ENCODE measurements at places on chromosomes 1 and 21.

DNA sequence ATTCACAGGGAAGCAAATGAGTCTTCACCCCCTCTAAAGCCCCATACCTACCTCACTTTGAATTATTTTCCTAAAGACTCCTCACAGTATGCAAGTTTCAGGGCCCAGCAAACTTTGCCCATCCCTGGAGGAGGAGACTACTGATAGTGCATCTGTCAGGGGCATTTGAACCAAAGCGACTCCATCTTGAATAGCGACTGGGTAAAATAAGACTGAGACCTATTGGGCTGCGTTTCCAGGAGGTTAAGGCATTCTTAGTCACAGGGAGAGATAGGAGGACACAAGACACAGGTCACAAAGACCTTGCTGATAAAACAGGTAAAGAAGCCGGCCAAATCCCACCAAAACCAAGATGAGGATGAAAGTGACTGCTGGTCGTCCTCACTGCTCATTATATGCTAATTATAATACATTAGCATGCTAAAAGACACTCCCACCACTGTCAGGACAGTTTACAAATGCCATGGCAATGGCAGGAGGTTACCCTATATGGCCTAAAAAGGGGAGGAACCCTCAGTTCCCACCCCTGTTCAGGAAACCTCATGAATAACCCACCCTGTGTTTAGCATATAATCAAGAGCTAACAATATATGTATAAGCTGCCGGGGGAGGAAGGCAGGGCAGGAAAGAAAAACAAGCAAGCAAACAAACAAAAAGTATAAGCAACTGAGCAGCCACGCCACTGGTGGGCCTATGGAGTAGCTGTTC is 3.3 kb upstream of the PKNOX1 start:
- no peak for ATAC-seq

GRCh38 chr1:116732726-116733125 is 21.5 kb upstream of the CD2 start:
- ATAC-seq: no peak

DNA sequence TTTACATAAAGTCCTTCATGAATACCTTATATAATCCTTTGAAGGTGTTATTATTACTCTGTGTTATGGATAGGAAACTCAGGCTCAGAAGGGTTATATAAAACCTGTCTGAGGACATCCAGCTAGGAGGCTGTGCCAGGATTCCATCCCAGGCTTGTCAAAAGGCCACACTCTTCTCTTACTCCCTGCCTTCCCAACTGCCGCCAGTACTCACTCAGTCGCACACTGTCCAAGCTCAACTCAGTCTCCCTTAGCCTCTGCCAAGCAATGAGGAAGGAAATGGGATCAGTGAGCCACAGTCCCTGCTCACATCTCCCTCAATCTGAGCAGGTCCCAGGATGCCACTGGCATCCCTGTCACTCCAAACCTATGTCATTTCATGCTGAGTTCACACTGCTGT is 94.4 kb downstream of the NAV1 start:
- ATAC-seq: no peak

DNA sequence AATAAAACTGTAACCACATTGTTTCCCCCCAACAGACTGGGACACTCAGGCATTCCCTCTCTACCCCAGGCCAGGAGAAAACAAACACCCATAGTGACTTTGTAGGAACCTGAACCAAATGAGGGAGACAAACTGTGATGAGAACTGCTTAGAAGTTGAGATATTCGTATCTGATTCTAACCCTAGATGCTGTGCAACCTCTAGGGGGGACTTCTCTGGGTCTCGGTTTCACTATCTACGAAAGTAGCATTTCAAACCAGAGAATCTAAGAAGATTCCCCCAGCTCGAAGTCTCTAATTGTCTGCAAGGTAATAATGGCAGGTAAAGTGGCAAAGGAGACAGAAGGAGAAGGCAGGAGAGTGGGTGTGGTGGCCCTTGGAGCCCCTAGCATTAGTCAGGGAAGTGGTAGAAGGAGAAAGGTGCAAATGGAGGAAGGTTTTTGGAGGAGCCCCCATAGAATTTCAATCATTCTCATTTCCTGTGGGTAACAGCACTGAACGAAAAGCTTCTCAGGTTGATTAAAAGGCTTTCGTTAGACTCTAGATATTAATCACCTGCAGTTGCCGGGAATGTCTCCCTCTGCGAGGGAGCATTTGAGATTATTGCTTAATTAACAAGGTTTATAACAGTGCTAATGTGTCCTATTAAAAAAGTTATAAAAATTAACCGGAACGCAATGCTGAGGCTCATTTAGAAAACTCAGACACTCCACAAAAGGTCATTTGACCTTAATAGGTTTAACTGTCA is 46.4 kb downstream of the BEND5 start:
- ATAC-seq: no peak

GRCh38 chr1:174761335-174761734 is 238.4 kb upstream of the CACYBP start:
- ATAC-seq: no peak

DNA sequence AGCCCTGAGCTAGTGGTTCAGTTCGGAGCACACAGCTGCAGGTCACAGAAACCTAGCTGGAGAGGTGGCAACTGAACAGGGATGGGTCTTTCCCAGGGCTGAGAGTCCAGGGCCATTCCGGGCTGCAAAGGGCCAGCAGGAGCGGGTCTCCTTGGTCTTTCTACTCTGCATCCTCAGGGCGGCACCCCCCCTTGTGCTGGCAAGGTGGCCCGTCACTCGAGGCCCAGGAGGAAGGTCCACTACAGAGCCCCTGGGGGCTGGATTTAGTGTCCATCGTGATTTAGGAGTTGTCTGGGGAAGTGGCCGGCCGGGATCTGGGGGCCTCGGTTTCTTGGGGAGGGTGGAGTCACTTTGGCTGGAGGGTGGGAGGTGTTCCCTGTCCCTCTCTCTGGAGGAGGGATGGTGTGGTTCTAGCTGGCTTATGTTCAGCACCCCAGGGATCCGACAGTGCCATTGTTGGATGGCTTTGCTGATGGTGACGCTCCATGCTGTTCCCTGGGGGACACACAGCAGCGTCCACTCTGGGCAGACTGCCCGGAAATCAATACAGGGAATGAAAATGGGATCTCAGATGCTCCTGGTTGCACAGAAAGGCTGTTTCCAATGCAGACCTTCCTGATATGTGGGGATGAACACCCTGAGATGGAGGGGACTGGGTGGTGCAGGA is 64.4 kb downstream of the UMODL1 start:
- no peak for ATAC-seq

DNA sequence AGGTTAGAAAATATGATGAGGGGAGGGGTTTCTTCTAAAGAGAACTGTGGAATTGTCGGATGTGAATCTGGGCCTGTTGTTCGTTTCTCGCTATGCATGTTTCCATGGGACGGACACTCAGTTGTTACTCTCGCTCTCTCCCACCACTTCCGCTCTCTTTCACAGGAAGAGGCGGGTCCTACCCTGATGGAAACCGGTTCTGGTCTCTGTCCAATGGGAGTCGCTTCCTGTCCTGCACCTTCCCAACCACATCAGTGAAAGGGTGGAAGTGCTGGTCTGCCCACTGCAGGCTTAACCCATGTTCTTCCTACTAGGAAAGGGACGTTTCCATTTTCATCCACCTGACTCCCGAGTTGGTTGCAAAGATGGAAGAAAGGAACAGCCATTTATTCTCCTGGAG is 119.4 kb downstream of the KCNJ15 start:
- no peak for ATAC-seq

- peak; percentile 12 for ATAC-seq
These were observed 70.4 kb upstream of the LYST start for GRCh38 chr1:235937123-235937522.

DNA sequence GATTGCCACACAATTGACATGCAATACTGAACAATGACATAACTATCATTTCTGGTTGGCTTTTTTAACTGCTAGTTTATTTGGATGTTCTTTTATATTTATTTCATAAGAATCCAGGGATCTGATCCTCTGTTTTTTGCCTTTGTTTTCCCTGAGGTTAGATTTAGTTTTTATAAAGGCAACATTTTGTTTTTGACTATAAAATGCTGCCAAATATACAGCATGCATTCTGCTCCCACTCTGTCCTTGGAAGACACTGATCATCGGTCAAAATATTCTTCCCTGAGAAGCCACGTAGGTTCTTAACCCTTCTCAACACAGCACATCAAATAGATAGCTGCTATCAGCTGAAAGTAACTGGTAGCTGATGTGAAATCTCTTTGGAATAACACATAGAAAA is 52.5 kb downstream of the LYPLAL1 start:
- ATAC-seq: no peak

DNA sequence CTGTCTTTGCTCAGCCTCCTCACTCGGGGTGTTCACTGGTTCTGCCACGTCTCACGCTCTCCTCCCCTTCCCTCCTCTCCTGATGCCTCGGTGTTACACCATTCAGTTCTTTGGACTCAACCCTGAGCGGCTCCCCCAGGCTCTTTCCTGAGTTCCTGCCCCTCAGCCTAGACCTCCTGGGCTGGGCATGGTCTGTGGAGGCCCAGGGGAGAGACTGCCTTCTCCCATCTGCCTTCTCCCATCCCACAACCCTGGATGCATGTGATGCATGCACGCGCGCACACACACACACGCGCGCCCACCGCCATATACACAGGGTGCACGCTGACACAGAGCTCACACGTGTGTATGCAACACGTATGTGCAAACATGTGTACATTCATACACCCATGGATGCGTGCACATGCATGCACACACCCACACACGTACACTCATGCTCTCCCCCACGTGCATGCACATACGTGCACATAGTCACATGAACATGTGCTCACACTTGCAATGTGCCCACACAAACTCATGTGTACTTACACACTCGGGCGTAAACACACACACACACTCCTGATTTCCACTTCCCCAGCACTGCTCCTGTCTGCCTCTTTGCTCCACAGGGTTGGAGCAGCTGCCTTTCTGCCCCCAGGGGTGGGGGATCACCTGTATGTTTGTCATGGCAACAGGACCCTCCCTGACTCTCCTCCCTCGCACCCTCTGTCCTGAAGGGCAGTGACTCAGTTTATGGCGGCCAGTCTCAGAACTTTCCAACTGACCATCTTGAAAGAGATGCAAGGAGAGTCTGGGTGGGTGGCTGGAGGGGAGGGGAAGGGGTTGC is 59.0 kb downstream of the HUNK start:
- no peak for ATAC-seq

DNA sequence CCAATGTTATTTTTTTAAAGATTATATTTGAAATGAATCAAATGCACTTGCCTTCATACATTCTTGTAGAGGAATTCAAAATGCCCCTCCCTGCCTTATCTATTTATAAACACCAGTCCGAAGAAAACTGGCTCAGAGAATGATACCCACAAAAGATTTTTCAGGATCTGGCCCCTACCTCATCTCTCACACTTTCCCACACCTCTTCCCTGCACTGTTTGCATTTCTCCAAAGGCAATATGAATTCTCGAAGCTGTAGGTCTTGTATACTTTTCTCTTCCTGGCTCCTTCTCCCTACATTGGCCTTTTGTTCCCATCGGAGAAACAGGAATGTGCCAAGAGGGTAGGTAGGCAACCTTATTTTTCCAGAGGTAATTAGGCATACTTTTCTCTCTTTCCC is 12.0 kb upstream of the CCDC190 start:
- no peak for ATAC-seq

DNA sequence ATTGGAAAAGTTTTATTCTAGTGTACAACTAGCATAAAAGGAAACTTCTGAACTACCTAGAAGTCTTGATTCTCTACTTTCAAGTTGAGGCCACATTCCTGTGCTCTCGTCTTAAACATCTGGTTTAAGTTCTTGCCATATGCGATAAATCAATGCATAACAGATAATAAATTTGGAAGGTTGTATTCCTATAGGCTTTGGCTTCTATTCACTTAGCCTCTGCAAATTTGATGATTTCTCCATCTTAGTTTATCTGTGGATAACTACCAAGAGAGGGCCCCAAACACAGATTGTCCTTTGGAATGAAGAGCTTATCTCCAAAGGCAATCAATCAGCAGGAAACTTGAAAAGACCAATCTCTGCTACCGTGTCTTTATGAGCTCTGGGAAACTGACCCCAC is 11.7 kb upstream of the RNF2 start:
- ATAC-seq: no peak

DNA sequence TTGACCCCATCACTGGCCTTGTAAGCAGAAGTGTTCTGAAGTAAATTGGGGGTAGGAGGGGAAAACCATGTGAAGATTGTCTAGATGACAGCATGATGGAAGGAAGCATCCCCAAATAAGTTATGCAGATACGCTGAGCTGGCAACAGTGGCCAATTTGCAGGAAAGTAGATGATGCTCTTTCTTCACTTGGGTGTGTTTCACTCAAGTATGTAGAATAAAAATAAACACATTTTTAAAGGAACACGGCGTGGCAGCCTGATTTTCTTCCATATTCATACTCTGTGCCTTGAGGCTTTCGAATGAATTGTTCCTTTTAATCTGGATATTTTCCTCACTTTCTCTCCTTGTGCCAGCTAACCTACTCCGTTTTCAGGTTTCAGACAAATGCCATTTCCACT is 295.5 kb upstream of the DPYD start:
- ATAC-seq: no peak

DNA sequence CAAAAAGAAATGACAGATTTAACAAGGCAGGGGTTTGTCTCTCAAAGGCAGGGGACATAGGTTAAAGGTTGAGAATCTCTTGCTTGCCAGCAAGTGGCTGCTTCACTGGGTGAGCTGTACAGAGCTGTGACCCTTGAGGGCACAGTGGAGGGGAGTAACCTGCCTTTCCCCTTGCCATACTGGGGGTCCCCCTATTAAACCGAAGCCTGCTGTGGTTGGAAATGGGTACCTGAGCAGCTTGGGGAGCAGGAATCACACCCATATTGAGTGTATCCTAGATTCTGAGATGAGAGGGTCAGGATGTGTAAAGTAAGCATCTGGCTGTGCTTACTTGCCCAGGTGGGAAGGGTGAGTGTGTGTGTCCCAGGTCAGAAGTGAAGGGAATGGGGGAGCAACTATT is 31.8 kb downstream of the WNT4 start:
- ATAC-seq: no peak

- ATAC-seq: no peak
These were observed 30.4 kb downstream of the H3-3A start for GRCh38 chr1:226092965-226093364.

GRCh38 chr1:160159846-160160245 is 8.4 kb downstream of the ATP1A4 start:
- ATAC-seq: no peak

DNA sequence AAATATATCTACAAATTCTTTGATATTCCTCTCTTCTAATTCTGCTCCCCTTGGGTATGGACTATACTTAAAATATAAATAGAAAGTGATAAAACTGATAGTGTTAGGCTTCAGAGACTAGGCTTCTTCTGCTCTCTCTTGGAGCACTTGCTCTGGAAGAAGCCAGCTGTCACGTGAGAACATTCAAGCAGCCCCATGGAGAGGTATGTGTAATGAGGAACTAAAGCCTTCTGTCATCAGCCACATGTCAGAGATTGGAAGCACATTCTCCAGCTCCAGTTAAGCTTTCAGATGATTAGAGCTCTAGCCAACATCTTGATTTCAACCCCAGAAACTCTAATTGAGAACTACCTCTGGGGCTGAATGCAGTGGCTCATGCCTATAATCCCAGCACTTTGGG is 34.3 kb downstream of the XKR8 start:
- no peak for ATAC-seq

- ATAC-seq: no peak
These were observed 27.7 kb upstream of the FMO1 start for GRCh38 chr1:171220581-171221054.

All from activated CD4-positive, CD25-positive, alpha-beta regulatory T cell treated with anti-CD3 and anti-CD28 coated beads, Interleukin-2, amount 50 U/mL, for 24 hours (primary cell).